Skeletal muscle cell (primary cell): ENCODE measurements at places on chromosomes 12 and 14.

DNA sequence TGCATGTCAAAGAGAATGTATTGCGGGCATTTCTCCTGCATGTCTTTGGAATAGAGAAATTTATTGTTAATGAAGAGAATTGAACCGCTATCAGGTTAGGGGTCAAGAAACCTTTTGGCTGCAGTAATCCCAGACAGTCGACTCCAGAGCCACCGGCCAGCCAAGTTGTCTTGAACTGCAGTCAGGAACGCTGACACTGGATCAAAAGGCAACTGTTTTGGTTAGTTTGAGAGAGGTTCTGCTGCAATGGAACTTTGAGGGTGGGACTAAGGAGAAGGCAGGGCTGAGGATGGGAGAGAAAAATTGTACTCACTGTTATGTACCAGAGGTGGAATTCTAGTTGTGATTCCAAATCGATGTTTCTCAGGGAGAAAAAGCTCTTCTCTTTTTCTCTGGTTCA is 28.2 kb downstream of the PPFIBP1 start:
- DNase-seq: no peak

DNA sequence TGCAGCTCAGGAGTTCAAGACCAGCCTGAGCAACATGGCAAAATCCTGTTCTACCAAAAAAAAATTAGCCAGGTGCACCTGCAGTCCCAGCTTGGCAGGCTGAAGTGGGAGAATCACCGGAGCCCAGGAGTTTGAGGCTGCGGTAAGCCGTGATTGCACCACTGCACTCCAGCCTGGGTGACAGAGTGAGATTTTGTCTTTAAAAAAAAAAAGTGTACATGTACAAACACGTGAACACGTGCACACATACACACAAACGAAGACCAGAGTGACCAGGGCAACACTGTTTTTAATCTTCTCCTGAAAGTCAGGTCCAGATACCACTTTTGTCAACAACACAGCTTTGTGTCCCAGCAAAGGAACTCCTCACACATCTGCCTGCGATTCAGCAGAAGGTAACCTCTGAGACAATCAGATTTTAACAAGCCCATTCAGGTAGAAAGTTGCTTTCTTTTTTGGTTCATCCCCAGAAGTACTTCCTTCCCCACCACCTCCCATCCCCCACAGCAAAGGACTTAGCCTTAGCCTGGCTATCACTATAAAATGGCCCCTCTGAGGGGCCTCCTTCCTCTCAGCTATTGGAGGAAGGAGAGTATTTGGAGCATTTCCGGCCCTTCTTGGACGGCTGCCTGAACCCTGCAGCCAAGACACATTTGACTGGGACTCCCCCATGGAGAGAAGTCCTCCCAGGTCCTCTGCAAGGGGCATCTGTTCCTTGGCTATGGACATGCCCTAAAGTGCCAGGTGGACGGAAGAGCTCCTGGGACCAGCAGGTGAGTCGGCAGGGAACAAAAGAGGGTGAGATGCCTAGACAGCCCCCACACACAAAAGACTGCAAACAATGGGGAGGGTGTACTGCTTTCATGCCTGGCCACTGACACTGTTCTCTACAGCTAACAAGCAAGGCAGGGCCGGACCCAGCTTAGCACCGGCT is 9.8 kb downstream of the CTDSP2 start:
- peak; percentile 55 for DNase-seq

GRCh38 chr12:109811624-109811995 is 21.6 kb downstream of the TRPV4 start:
- no peak for DNase-seq

- no peak for DNase-seq
Measured at GRCh38 chr14:76653875-76654572, 107.2 kb upstream of the VASH1 start.

DNA sequence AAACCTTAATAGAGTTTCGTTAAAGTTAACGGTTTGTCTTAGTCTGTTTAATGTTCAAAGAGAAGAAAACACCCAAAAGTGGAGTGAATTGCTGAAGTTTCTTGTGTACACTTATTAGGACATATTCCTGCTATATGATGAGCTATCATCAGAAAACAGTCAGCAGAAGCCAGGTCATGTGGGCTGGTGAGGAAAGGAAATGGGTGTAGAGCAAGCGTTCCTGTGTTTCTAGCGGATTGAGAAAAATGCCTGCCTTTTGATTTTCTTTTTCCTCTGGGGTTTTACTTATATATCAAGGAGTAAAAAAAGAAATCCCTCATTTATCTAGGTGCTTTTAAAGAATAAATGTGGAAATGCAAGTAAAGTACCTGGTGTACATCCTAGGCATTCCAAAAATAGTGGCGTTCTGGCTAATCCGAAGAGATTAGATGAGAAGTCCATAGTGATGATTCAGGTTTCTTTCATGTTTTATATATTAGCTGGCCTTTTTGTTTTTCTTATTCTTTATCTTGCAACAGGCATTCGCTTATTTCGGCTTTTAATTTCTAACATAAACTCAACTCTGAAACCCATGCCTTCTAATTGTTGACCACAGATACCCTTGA is 50.7 kb downstream of the FLRT2 start:
- DNase-seq: no peak

GRCh38 chr12:98213556-98213955 is 301.8 kb upstream of the TMPO start:
- no peak for DNase-seq

GRCh38 chr12:83573671-83574070 is 887.0 kb downstream of the TMTC2 start:
- peak; percentile 13 for DNase-seq

- DNase-seq: no peak
Measured at GRCh38 chr12:44525806-44526654, 350.1 kb downstream of the NELL2 start.

- DNase-seq: no peak
Measured at GRCh38 chr12:122842505-122843405, 7.5 kb downstream of the HIP1R start.

DNA sequence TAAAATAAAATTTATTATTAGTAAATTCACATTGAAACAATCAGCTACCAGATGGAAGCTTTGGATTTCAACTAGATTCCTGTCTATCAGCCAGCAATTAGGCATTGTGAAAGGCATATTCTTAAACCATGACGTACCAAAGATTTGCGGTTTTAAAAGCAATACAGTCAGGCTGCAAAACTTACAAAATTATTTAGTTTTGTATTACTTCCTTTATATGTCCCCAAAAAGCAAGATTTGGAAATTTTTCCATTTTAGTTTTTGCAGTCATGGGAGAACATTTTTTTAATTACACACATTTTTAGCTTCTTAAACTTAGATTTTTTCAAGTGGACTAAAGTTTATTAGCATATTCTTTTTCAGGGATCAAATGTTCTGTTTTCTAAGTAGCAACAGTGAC is 225.0 kb upstream of the KITLG start:
- no peak for DNase-seq

DNA sequence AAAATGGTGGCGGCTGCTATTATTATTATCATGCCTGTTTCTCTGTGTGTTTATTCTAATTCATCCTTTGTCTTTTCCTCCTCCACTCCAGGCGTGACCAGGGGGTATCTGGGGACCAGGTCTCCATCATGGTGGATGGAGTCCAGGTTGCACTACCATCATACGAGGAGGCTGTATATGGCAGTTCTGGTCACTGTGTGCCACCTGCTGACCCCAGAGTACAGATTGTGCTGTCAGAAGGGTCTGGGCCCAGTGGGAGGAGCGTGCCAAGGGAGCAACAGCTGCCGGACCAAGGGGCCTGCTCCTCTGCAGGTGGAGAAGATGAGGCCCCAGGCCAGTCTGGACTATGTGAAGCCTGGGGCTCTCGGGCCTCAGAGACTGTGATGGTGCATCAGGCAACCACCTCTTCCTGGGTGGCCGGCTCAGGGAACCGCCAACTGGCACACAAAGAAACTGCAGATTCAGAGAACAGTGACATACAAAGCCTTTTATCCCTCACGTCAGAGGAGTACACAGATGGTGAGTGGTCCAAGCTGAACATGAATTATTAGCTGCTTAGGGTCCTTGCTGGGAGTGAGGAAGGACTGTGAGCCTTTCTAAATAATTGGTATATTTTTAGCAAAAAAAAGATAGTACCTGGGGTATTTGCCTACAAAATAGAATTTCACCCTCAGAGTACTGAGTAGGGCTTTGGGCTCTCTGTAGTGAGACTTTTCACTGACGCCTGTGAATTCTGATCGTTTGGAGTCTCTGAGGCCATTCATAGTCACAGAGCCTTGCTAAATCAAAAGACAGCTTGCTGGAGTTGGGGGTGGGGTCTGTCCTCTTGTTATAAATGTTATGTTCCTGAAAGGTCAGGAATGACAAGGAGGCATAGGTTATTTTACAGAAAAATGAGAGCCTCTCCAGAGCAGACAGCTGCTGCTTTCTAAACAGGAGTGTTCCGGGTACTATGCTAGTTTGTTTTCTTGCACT is 58.1 kb upstream of the SRSF5 start:
- no peak for DNase-seq

GRCh38 chr12:21987755-21988154 is 46.5 kb upstream of the ABCC9 start:
- DNase-seq: no peak

GRCh38 chr12:71303199-71303598 is 136.4 kb upstream of the LGR5 start:
- DNase-seq: no peak

- DNase-seq: no peak
Measured at GRCh38 chr12:52085682-52086180, 6.2 kb downstream of the SMIM41 start.

DNA sequence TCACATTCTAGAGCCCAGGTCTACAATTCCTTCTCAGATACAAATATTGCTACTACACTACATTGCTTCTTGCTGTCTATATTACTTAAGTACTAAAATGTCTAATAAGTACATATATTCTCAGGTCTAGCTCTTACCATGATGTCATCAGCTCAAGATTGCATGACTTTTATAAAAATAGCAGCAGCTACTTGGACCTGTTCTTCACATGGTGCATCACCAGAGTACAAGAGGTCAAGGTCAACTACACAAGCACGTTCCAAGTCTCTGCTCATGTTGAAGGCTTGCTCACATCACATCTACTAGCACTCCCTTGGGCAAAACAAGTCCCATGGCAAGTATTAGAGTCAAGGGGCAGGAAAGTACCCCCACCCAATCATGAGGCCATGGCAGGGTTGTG is 465.6 kb downstream of the MED13L start:
- DNase-seq: no peak

DNA sequence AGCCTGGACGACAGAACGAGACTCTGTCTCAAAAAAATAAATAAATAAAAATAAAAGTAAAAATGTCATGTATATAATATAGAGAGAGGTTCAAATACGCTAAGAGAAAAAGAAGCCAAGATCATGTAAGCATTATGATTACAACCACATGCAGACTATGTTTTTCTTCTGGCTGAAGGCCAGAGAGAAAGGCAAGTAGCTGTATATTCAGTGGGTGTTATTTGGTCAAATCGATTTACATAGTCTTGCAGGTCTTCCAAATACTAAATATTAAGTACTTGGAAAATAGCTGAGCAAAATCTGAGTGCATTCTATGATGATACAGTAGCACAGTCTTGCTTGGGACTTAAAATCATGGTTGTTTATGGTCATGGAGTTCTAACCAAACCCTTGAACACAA is 758.0 kb downstream of the DIO2 start:
- no peak for DNase-seq

DNA sequence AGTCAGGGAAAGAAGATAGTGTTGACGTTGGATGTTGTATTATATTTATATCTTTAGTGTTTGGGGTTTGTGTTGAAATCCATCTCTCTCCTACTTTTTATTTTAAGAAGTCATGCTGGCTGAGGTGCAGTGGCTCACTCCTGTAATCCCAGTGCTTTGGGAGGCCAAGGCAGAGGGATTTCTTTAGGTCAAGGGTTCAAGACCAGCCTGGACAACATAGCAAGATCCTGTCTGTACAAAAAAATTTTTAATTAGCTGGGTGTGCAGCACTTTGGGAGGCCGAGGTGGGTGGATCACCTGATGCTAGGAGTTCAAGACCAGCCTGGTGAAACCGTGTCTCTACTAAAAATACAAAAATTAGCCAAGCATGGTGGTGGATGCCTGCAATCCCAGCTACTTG is 23.9 kb downstream of the A2ML1 start:
- DNase-seq: no peak

- no peak for DNase-seq
Measured at GRCh38 chr12:64720884-64721283, 38.3 kb downstream of the GNS start.

- no peak for DNase-seq
Measured at GRCh38 chr12:65885312-65885711, 61.0 kb downstream of the HMGA2 start.

DNA sequence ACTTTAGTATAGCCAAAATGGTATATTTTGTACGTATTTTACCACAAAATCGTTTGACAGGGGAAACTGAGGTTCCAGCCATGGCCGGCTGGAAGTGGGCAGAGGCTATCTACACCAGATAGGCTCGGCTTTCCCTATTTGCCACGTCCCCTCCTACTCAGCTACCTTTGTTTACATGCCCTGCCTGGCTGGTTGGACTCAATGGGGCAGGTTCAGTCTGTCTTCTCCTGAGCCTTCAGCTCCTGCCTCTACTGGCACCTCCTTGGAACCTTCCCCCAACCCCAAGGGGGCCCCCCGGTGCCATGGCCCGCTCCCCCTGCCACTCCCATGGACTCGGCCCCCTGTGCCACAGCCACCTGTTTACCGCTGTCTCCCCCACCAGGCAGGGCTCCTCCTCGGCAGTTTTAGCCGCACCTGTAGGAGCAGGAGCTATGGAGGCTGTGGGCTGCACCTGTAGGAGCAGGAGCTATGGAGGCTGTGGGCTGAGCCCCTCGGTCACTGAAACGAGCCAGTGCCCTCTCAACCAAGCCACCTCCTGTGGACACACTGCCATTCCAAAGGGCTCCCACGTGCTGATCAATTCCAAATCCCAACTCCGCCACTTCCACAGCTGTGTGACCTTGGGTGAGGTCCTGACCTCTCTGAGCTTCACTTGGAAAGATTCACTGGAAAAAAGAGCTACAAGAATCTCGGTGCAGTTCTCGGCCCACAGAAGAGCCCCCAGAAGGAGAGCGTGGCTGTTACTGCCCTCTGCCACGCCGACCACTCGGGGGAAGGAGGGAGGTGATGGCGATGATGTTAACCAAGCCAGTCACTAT is 62.2 kb downstream of the NCOR2 start:
- DNase-seq: no peak
